Glomerular endothelial cell (primary cell): ENCODE measurements at places on chromosomes 3 and 15. TPM values are rescaled to one million over a fixed set of nuclear protein-coding genes. Genes with fewer than 3 reads are reported as not detected.

The LMCD1 gene
- total RNA-seq = 13.4 and 23.9 TPM in 2 replicates

The C2CD4A gene
- total RNA-seq = 0.05 and 1.1 TPM in 2 replicates

GRCh38 chr3:168517249-168518071, 421.7 kb upstream of the GOLIM4 start:
- DNase-seq = no peak

DNA sequence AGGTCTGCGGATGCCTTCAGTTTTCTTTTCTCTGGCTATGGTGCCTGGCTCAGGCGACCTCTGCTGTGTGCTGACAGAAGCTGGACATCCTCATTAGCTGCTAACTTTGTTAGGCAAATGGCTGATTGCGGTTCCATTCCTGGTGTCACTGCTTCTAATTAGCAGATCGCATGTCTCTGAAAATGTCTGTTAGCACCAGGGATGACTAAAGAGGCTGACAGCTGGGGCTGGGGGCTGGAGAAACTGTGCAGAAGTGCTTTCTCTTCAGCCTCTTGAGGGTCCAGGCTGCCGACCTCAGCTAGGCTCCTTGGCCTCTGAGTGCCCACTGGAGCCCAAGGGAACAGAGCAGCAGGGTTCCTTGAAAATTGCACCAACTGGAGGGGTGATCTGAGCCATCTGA, 39.3 kb downstream of the CHCHD6 start:
- no peak for DNase-seq

GRCh38 chr15:55829826-55830225, 86.9 kb upstream of the PRTG start:
- no peak for DNase-seq

The TARS3 gene
- total RNA-seq = 8.5 and 10.1 TPM in 2 replicates
